PC-9 (cell line): ENCODE measurements at places on chromosomes 4 and X.
A peak's percentile ranks its signal among the peaks of the same experiment; 100 is the strongest.

DNA sequence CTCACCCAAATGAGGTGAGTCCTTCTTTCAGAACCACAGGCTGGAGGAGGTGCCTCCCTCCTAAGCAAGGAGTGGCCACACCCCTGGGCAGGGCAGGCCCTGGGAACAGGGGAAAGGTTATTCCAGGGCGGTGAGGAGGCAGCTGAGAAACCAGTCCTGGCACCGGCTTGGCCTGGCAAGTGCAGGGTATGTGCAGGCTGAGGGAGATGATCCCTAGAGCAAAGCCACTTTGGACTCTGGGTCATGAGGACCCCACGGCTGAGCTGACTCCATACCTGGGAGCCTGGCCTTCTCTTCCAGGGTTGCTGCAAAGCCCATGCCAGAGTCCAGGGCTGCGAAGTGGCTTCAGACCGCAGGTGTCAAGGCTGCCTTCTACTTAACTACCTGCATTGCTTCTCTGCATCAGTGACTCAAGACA lies 49.5 kb upstream of the HELT start:
- H3K36me3 ChIP-seq: no peaks in the 10 kb centered on the region
- H3K27me3 ChIP-seq: no peaks in the 10 kb centered on the region
- H3K4me1 ChIP-seq: peaks cover 16% of the 10 kb centered on the region
- no peak overlapping the region for H3K27ac ChIP-seq

DNA sequence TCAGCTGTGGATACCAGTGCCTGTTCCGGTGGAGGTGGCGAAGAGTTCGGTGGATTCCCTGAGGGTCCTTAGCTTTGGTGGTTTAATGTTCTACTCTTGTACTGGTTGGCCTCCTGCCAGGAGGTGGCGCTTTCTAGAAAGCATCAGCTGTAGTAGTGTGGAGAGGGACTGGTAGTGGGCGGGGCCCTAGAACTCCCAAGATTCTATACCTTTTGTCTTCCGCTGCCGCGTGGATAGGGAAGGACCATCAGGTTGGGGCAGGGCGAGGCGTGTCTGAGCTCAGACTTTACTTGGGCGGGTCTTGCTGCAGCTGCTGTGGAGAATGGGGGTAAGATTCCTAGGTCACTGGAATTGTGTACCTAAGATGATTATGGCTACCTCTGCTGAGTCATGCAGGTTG lies 390.3 kb downstream of the FAM47A start:
- H3K36me3 ChIP-seq: no peaks in the 10 kb centered on the region
- H3K27me3 ChIP-seq: no peaks in the 10 kb centered on the region
- peak overlapping the region; percentile 83 for H3K27ac ChIP-seq
- H3K4me3 ChIP-seq: peak overlapping the region; percentile 68

DNA sequence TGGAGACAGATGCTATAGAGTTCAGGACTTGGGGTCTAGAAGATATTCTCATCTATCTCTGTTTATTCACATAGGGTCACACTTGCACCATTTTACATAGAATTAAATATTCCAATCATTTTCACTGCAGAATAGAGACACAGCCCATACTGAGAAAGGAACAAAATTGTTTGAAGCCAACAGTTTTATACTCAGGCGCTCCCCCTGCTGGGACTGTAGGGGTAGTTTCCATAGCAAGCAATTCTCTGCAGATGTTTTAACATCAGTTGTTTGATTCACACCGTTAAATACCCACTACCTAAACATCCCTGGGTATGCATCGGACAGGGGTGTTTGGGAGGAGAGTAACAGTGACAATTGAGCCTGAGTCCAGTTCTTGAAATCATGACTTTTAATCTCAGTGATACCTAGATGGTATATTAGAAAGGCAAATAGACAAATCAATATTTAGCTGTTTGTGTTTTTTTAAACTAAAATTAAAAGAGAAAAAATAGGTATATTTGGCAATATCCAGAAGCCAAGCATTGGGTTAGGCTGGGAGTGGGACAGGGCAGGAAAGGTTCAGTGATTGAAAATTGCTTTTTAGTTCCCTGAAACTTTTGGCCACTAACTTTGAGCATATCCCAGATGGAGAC lies 33.8 kb downstream of the LONRF3 start:
- H3K27me3 ChIP-seq: no peaks in the 10 kb centered on the region
- no peak overlapping the region for H3K27ac ChIP-seq
- no peak overlapping the region for H3K4me3 ChIP-seq
- peaks cover 53% of the 10 kb centered on the region for H3K36me3 ChIP-seq
- DNase-seq: peak; percentile 23
- H3K4me1 ChIP-seq: peaks cover 6% of the 10 kb centered on the region; the same call in 1 of the 2 replicates

- no peaks in the 10 kb centered on the region for H3K4me1 ChIP-seq
- no peaks in the 10 kb centered on the region for H3K27me3 ChIP-seq
- no peak for DNase-seq
- H3K36me3 ChIP-seq: no peaks in the 10 kb centered on the region
- H3K27ac ChIP-seq: no peak overlapping the region
- H3K4me3 ChIP-seq: no peak overlapping the region
Measured at GRCh38 chr4:71296945-71297344, 41.9 kb upstream of the SLC4A4 start.

GRCh38 chrX:138128027-138128671 lies 562.2 kb downstream of the ZIC3 start:
- no peaks in the 10 kb centered on the region for H3K4me1 ChIP-seq
- peak; percentile 18 for DNase-seq
- no peaks in the 10 kb centered on the region for H3K36me3 ChIP-seq
- H3K4me3 ChIP-seq: no peak overlapping the region
- no peak overlapping the region for H3K27ac ChIP-seq
- H3K27me3 ChIP-seq: no peaks in the 10 kb centered on the region

GRCh38 chrX:48538641-48539344 lies 721 bp upstream of the TBC1D25 start:
- no peak for DNase-seq
- H3K27ac ChIP-seq: 0 out of 2 replicates have a peak overlapping the region, but pooled peaks have one; percentile 26
- no peaks in the 10 kb centered on the region for H3K4me1 ChIP-seq

GRCh38 chrX:38732866-38733265 lies 68.4 kb upstream of the MID1IP1 start:
- no peak overlapping the region for H3K4me3 ChIP-seq
- H3K4me1 ChIP-seq: no peaks in the 10 kb centered on the region
- no peaks in the 10 kb centered on the region for H3K36me3 ChIP-seq

DNA sequence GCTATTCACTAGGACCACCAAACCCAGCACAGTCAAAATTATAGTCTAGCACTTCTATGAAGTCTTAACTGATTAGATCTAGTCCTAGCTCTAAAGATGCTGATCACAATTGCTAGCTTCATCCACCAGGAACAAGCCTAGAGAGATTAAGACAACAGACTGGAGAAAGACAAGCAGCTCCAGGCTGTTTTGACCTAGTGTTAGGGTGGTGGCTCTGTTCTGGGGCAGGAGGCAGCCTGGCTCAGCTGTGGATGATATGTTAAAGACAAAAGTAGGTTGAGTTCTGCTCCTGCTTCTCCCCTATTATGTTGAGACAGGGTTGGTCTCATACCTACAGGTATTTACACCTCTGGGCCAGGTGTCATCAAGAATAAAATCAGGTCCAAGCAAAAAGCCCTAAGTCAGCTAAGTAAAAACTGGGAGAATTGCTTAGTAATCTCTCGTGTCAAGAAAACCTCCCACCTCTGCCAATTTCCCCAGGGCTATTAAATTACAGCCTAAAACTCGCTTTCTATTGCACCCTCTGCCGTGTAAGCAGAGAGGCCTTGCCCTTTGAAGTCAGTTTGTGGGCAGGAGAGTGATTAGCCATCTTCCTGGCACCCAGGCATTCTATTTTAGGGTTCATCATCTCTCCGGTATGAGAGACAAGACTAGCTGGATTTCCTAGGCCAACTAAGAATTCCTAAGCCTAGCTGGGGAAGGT lies 39.9 kb downstream of the RAB40AL start:
- peaks cover 21% of the 10 kb centered on the region; the same call in 1 of the 2 replicates for H3K4me1 ChIP-seq
- peak overlapping the region; percentile 52; the same call in 1 of the 2 replicates for H3K27ac ChIP-seq
- H3K36me3 ChIP-seq: no peaks in the 10 kb centered on the region
- no peak overlapping the region for H3K4me3 ChIP-seq

- DNase-seq: no peak
- no peaks in the 10 kb centered on the region for H3K27me3 ChIP-seq
- no peak overlapping the region for H3K4me3 ChIP-seq
- H3K36me3 ChIP-seq: no peaks in the 10 kb centered on the region
Measured at GRCh38 chr4:43765514-43765913, 683.1 kb downstream of the KCTD8 start.

- H3K27me3 ChIP-seq: no peaks in the 10 kb centered on the region
- H3K4me3 ChIP-seq: no peak overlapping the region
Measured at GRCh38 chrX:25158635-25159034, 142.9 kb upstream of the ARX start.

- H3K4me1 ChIP-seq: no peaks in the 10 kb centered on the region
- no peak overlapping the region for H3K27ac ChIP-seq
- H3K27me3 ChIP-seq: no peaks in the 10 kb centered on the region
- no peak for DNase-seq
- no peak overlapping the region for H3K4me3 ChIP-seq
Measured at GRCh38 chr4:56689201-56689969, 8.3 kb upstream of the HOPX start.

DNA sequence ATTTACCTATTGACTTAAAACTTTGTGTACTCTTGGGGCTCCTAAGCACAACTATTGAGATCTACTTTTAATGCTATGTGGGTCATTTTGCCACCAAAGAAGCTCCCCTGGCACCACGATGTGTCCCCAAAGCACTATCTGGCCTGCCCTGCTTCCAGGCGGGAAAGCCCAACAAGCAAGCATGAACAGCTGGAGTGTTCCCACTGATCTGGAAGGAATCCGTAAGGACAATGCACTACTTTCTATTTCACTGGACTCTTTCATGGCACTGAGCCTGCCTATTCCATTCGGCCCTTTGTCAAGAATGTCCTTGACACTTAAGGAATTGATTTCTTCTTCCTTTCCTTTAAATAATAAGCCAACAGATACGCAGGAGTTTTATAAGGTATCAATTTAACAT lies 38.8 kb downstream of the GRIA3 start:
- H3K27me3 ChIP-seq: no peaks in the 10 kb centered on the region
- H3K4me3 ChIP-seq: no peak overlapping the region
- H3K27ac ChIP-seq: no peak overlapping the region
- no peaks in the 10 kb centered on the region for H3K4me1 ChIP-seq
- no peaks in the 10 kb centered on the region for H3K36me3 ChIP-seq

- no peaks in the 10 kb centered on the region for H3K4me1 ChIP-seq
- H3K36me3 ChIP-seq: no peaks in the 10 kb centered on the region
- no peaks in the 10 kb centered on the region for H3K27me3 ChIP-seq
- H3K27ac ChIP-seq: no peak overlapping the region
- H3K4me3 ChIP-seq: no peak overlapping the region
- no peak for DNase-seq
Measured at GRCh38 chr4:85399270-85399669, 75.7 kb upstream of the ARHGAP24 start.

- DNase-seq: no peak
- H3K27me3 ChIP-seq: no peaks in the 10 kb centered on the region
- no peak overlapping the region for H3K27ac ChIP-seq
- H3K4me3 ChIP-seq: no peak overlapping the region
- no peaks in the 10 kb centered on the region; the same call in 1 of the 2 replicates for H3K4me1 ChIP-seq
- no peaks in the 10 kb centered on the region for H3K36me3 ChIP-seq
Measured at GRCh38 chr4:26144526-26145155, 176.2 kb upstream of the RBPJ start.

DNA sequence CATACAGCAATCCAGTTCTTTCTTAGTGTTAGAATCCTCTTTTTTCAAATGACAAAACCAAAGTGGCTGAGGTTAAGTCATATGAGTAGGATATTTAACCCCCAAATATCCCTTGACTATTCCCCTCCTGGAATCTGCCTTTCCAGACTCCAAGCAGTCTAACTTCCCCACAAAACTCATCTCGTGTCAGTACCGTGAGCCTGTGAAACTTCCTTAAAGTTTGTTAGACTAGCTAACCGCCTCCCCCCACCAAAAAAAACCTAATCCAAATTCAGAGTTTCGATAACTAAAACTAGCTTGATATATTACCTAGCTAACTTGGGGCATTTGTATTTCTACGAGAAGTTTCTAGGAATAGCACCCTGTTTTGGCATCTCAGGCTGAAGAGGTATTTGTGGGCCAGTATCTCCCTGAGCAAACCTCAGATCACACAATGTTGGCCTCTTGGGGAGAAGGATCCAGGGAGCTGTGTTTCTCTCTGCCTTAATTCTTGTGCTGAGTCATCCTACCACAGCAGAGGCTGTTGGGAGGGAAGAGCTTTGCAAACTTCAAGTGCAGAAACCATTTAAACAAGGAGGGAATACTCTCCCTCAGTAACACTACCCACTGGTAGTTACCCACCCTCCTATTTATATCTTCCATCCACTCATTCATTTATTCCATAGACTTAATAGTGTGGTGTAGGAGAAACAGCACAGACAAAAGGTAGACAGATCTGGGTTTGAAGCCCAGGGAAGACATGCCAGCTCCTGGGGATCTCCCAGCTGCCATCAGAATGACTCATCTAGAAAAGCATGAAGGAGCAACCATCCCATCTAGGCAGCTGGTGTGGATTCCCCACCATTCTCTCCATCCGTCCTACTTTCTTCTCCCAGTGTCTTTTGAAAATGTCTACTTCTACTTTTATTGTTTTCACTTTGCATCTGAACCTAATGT lies 39.3 kb upstream of the TXK start:
- DNase-seq: peak; percentile 6
- 0 out of 2 replicates have a peak, but pooled peaks cover 3% of the 10 kb centered on the region for H3K4me1 ChIP-seq
- no peaks in the 10 kb centered on the region; the same call in 1 of the 2 replicates for H3K36me3 ChIP-seq

GRCh38 chr4:34733185-34733941 lies 1511.0 kb downstream of the ARAP2 start:
- no peaks in the 10 kb centered on the region for H3K36me3 ChIP-seq
- H3K27me3 ChIP-seq: no peaks in the 10 kb centered on the region
- DNase-seq: peak; percentile 7
- no peak overlapping the region for H3K4me3 ChIP-seq
- no peak overlapping the region for H3K27ac ChIP-seq
